Stimulated activated CD8-positive, alpha-beta memory T cell treated with anti-CD3 and anti-CD28 coated beads, Interleukin-4, amount 100 ng/mL, for 1 hour (primary cell): ENCODE measurements at places on chromosomes 5 and 9.

GRCh38 chr5:76041863-76042262, 41.3 kb upstream of the SV2C start:
- no peak for DNase-seq

DNA sequence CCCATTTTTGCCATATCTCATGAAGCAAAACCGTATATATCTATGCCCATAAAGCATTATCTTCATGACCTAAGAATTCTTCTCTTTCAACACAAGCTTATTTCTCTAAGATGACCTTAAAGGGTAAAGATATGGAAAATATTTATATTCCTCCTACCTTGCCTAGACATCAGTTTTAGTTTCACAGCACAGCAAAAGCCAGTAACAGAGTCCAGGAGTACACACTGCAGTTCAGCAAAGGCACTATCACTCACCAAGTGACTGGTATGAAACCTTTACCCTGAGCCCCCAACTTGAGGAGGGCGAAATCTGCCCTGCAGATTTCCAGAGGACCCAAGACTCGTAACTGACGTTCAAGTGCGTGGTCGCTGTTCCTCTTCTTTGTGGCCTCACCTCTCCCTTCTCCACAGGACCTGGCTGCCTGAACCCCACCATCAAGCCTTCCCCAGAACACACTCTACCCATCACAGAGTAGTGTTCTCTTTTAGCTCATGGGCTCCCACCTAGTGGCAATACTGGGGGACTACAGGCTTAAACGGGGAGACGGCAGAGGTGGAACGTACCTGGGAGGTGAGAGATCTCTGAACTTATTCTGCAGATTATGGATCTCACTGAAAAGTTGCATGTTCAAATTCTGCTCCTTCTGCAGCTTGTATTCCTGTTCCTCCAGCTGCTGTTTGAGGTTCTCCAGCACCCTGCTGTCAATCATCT, 141.0 kb downstream of the CDK5RAP2 start:
- DNase-seq, result no peak

DNA sequence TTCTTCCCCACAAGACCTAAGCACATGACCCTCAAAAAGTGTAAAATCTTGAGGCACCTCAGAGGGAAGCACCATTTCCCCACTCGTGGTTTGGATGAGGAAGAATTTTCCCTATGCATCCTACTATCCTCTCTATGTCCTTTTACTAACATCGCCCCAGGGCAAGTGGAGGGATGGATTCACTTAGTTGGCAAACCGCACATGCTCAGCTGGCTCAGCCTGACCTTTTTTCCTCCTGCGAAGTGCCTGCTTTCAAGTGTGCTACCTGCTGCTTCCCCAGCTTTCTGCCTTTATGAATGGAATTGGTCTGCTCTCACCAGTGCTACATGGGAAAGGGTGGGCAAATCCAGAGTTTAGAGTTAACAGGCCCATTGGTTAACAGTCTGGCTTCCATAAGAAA, 56.6 kb upstream of the IFNK start:
- DNase-seq, result no peak

DNA sequence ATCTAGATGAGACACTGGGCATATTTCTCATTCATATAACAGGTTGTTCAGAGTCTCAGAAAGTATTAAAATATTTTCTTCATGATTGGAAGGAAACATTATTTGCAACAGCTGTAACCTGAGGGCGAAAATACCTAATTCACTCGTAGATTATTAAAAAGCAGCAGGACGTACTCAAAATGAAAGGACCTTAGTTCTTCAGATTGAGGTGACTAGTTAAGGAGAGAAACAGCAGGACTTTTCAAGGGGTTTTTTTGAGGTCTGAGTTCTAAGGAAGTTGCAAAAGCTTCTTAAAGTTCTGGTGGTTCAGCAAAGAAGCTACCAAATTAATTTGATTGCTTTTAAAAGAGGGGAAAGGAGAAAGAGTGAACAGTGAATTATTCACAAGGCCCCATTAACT, 174.9 kb downstream of the TMEM161B start:
- no peak for DNase-seq

- DNase-seq, result no peak
These were observed 137.4 kb upstream of the PRR16 start for GRCh38 chr5:120326651-120327050.

DNA sequence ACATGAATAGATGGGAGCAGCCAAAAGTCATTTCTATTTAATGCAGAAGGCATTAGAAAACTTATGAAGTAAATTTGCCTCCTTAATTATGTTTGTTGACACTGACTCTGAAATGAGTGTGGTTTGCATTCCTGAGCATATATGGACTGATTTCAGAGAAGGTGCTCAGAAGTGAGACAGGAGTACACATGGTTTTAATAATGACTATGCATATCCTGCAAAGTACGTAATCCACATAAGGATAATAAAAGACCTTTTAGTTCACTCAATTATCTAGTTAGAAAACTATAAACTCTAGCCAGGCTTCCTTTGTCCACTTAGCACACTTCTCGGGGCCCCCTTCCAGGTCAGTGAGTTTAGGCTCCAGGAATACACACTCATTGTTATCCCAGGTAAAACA, 75.7 kb upstream of the SNX2 start:
- no peak for DNase-seq

GRCh38 chr9:130780865-130781504, 54.1 kb upstream of the ABL1 start:
- no peak for DNase-seq

DNA sequence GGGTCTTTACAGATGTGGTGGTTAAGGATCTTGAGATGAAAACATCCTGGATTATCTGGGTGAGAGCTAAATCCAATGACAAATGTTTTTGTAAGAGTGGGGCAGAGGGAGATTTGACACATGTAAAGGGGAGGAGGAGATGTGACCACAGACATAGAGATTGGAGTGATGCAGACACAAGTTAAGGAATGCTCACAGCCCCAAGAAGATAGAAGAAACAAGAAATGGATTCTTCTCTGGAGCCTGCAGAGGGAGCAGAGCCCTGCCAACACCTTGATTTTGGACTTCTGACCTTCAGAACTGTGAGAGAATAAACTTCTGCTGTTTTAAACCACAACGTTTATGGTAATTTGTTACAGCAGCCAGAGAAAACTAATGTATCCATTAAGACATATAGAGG, 21.7 kb downstream of the ITGA2 start:
- no peak for DNase-seq

DNA sequence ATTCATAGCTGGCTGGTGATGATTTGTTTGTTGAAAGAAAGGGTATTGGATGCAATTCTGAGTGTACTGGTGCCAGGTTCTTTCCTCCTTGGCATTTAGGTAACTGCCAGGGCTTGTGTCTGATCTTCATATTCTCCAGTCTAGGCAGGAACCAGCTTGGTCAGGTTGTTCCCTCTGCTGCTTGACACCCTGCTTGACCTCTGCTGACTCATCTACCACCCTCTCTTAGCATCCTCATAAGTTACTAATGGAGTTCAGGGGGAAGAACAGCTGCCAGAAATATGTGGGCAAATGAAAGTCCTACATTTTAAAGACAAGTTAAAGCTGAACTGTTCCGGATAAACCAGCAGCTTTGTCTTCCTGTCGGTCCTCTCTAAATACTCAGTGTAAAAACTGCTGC, 116.1 kb upstream of the TNC start:
- DNase-seq, result no peak

DNA sequence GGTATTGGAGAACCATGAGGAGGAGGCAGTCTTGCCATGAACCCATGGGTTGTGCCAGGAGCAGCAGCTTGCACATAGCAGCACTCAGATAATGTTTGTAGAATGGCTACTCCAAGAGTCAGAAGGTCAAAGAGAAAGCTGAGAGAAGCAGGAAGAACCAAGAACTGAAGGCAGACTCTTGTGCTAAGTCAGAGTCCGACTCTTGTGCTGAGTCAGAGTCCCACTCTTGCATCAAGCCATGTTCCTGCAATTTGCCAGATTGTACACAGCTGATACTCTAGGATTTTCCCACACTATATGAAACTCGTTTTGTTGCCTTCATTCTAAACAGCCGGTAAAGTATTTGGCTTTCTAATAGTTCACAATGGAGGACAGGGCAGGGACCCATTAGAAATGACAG, 26.2 kb upstream of the HSPA9 start:
- no peak for DNase-seq

DNA sequence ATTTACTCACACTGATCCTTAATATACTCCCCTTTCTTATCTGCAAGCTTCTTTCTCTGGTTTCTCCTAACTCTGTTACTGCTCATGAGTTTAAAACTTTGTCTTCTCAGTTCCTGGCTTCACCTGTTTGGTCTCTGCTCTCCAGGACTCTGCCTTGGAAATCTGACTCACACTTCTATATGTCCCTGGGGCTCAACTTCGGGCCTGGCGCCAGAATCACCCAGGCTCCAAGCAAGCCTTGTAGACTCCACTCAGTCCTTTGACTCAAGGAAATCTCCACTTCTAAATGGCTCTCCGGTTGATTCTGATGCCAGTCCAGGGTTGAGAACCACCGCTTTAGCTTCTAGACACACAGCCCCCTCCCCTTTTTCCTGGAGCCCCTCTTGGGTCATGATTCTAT, 57.8 kb downstream of the TMC1 start:
- DNase-seq, result no peak

GRCh38 chr5:174694611-174695010, 29.8 kb upstream of the MSX2 start:
- DNase-seq, result no peak

DNA sequence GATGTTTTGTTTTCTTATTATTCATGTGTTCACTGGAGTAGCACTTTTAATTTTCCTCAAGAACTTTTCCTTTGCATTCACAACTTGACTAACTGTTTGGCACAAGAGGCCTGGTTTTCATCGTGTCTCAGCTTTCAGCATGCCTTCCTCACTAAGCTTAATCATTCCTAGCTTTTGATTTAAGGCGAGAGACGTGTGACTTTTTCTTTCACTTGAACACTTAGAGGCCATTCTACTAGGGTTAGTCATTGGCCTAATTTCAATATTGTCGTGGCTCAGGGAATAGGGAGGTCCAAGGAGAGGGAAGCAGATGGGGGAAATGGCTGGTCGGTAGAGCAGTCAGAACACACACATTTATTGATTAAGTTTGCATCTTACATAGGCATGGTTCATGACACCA, 94.0 kb downstream of the ZNF462 start:
- DNase-seq, result no peak

- DNase-seq, result no peak
These were observed 617.6 kb downstream of the TLR4 start for GRCh38 chr9:118321788-118322187.

DNA sequence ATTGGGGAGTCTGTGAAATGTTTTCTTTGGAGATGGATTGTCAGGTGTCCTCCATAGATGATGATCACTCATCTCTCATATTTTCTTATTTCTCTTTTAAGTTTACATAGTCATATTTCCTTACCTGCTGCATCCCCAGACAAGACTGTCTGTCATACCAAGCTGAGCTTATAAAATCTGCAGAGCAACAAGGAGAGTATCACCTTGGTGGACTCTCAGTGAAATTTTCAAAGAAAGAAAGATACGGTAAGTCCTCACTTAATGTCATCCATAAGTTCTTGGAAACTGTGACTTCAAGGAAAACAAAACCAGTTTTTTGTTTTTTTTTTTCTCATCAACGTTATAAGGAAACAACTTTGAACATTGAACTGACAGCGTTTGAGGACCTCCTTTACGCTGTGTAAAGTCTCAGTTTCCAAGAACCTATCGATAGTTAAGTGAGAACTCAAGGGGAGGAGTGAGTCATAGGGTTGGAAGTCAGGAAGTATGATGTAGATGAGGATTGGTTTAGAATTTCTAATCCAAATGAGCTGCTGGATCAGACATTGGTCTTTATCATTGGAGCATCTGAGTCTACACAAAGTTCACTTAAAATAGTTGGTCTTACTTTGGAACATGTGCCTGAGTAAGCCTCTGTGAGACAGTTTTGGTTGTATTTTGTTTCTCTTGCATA, 45.5 kb downstream of the SPIN1 start:
- DNase-seq, result no peak

DNA sequence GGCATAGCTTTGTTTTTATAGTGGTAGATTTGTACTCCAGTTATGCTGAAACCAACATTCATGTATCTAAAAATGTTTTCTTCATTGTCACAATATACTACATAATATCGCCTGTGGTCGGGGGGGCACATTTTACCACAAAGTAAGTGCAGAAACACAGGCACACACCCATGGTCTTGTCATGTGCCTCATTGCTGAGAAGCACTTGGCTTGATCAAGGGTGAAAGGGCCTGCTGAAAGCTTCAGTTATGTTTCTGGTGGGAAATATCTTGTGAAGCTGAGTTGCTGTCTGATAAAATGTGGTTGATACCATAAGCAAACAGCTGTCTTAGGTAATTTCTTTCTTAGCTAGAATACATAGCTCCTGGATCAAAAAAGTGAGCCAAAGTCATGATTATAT, 393.1 kb downstream of the MAN2A1 start:
- no peak for DNase-seq

DNA sequence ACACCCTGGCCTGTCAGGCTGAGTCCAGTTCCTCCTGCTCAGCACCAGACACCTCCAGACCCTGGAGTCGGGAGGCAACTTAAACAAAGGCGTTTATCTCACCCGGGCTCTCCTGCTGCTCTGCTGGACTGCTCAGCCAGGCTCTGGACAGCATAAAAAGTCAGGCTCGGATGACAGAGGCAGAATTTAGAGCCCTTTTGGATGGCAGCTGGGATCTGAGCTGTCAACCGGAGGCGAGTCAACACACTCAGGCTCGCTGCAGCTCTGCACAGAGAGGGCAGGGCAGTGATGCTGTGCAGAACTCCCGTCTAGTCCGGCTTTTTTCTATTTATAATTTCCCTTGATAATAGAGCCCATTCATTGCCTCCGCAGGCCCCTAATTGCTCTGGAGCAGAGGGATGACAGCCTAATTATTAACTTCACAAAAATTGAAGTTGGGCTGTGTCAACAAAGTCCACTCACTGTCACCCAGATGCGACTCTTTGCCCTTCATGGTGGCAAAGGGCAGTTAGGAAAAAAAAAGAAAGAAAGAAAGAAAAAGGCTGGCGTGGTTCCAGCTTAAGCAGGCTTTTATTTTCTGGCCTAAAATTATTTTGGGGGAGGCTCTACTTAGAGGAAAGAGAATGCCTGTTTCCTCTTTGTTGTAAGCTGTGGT, 37.6 kb downstream of the STC2 start:
- DNase-seq, result no peak

DNA sequence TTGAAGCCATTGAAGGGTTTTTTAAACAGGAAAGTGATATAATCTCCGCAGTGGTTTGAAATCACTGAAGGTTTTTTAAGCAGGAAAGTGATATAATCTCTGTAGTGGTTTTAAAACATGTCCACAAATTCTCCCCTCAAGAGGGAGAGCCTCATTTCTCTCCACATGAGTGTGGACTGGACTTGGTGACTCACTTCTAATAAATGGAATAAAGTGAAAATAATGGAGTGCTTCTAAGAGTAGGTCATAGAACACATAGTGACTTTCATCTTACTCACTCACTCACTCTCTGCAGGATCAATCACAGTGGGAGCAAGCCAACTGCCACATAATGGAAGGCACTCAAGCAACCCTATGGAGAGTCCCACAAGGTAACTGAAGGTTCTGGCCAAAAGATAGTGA, 12.0 kb downstream of the CTNNAL1 start:
- DNase-seq, result no peak

GRCh38 chr9:99811598-99812383, 9.9 kb upstream of the NR4A3 start:
- DNase-seq, result no peak
